ENCODE measurements at places on chromosomes 2 and 18. TPM values are rescaled to one million over a fixed set of nuclear protein-coding genes. Genes with fewer than 3 reads are reported as not detected.

- no peak for DNase-seq
These were observed 61.7 kb downstream of the STRADB start for GRCh38 chr2:201513271-201513670.

- no peak for DNase-seq
These were observed 177.6 kb downstream of the SLC8A1 start for GRCh38 chr2:40274270-40274669.

- DNase-seq, result no peak
These were observed 30.1 kb downstream of the TAF1B start for GRCh38 chr2:9873337-9873736.

DNA sequence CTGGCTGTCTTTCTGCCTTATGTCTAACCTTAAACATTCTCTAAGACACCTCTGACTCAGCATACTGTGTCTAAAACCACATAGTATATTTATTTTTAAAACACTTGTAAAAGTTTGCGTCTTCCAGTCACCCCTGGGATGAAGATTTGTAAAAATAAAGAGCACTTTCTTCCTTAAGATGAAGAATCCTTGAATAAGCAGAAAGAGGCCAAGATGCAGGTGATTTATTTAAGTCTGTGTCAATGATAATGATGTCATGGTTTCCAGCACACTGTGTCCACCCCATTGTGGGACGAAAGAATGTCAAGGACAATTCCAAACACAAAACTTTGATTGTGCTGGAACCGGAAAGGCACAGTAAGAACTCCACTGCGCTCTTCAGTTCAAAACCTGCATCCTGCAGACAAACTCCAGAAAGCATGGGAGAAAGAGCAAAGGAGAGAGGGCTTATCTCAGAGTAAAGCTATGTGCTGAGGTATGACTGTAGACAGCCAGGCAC is 92.9 kb downstream of the ZEB2 start:
- no peak for DNase-seq

DNA sequence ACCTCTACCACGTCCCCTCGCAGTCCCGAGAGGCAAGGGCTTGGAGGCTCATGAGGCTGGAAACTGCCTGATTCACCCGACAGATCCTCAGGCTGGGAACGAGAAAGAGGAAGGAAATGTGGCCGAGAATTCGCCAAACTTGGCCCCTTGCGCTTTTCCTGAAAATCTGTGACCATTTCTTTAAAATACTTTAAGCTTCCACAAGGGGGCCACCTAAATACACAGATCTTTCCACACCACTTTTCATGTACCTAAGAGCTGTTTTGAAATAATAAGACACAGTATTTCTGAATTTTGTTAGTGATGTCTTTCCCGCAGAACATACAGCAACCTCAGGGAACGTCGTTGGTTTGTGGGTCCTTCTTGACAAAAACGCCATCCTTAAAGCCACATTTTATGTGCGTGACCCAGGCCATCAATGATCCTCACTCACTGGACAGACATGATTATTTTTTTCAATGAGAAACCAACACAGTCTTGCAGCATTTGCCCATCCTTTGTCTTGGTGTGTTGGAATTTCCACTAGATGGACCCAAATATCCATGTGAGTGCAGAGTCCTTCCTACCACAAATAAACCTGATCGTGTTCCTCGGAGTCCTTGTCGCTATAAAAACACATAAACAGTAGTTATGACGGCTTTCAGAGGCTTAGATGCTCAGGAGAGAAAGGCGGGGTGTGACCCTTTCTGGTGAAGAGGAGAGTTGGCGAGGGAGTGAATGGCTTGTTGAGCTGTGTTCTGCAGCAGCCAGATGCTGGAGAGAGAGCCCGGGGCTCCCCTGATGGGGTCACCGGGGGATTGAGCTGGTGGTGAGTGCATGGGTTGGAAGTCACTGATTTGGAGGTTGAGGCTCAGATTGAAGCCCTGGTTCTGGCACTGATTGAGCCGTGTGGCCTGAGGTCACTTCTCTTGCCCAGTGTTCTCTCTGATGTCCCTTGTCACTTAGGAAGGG is 25.0 kb downstream of the DCDC2C start:
- DNase-seq, result no peak

DNA sequence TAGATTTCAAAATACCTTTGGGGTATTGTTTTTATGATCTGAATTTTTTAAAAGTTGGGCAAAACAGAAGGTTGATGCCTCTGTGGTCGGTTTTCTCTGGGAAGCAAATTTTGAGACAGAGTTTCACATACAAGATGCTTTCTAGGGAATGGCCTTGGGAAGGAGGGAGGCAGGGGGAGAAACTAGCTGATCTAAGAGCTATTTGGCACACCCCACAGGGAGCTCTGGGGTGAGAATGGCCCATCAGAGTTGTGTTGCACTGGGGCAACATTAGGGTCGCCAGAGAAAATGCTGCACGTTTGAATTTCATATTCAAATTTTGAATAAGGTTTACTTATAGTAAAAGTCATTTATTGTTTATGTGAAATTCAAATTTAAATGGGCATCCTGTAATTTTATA is 11.9 kb upstream of the ADAM23 start:
- no peak for DNase-seq

DNA sequence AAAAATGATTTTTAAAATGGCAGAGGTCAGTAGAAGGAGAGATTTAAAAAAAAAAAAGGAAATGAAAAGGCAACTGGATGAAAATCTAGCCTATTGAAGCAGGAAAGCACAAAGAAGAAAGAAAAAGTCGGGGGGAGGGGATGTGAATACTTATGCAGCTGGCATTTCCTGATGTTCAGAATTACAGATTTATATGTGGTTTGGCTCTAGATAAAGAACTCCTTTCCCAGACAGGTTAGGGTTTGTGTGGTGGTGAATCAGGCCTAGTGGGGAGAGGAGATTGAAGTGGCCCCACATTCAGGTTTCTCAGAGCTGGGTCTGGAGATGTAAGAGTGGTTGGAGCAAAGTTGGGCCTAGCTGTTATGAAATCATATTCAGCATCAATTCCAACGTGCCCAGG is 394.4 kb downstream of the FIGN start:
- DNase-seq, result no peak

- no peak for DNase-seq
These were observed 108.3 kb downstream of the DSEL start for GRCh38 chr18:67408240-67408639.

DNA sequence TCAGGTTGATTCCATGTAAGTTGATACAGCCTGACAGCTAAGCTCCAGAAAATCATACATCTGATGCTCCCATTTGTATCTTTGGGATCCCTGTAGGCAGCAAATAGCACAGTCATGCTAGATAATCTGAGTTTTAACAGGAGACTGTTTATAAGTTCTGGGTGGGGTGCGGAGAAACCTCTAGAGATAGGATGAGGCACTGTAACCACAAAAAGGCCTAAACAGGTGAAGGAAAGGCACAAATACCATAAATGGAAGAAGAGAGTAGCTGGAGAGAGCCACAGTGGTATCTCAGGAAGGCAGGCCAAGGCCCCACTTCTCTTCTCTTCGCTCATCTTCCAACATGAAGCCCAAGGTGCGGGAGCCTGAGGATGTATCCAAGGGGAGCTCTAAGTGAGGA is 18.1 kb upstream of the B4GALT6 start:
- DNase-seq, result no peak

DNA sequence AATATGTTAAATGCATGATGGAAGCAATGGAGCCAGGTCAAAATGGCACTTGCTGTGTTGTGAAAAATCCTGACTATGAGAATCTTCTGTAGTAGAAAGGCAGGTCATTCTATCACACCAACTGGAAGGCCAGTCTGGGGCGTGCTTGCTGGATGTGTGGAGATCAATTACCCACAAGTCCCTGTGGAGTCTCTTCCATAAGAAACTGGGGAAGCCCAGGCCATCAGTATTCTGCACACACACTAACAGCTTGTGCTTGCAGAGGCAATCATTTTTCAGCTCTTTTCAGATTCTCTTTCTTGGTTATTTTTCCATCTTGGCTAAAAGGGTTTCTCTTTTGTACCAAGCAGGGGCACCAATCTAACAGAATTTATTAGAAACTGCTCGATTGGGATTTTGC is 190.8 kb downstream of the SLC8A1 start:
- DNase-seq, result no peak

CDCA7 gene
- total RNA-seq, result 88.5 TPM

FASTKD1 gene
- total RNA-seq, result 60.2 TPM

GALNT3 gene
- total RNA-seq, result 2.8 TPM

CLEC4F gene
- total RNA-seq, result not detected

GAREM2 gene
- 2.2 TPM for total RNA-seq

PARD3B gene
- total RNA-seq, result 0.11 TPM
